Stimulated activated CD8-positive, alpha-beta memory T cell treated with anti-CD3 and anti-CD28 coated beads, Interleukin-4, amount 100 ng/mL, for 4 hours (primary cell): ENCODE measurements at places on chromosomes 3 and 15.

GRCh38 chr3:114714237-114714636 lies 420.4 kb downstream of the TIGIT start:
- DNase-seq, result no peak

DNA sequence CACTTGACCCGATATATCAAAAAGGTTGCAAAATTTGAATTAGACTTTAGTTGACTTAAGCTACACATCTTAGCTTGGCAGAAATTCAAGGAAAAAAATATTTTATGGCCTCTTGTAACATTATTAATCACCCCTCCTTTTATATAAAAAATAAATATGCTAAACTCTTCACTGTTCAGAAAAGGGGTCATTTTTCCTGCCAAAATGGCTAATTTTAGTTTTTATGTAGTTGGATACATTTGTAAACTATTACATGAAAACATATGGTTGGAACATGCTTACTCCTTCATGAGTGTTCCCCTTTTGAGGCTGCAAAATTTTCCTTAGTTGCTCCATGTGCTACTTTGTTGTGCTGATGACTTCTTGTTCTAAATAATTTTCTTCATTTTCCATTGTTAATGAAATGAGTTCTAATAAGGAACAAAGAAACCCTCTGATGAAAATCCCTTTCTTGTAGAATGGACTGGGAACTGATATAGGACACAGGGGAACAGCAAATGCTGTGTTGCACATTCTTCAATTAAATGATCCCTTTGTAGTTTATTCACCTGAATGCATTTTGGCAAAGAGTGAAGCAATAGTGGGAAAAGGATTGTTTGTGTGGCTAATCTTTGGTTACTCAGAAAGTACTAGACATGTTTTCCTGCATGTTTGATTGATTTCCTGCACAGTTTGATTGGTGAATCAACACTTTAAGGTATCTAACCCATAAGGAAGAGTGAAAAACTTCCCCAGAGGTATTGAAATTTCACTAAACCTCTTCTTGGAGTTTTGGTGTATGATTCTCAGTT lies 349.3 kb downstream of the TIGIT start:
- DNase-seq, result no peak

DNA sequence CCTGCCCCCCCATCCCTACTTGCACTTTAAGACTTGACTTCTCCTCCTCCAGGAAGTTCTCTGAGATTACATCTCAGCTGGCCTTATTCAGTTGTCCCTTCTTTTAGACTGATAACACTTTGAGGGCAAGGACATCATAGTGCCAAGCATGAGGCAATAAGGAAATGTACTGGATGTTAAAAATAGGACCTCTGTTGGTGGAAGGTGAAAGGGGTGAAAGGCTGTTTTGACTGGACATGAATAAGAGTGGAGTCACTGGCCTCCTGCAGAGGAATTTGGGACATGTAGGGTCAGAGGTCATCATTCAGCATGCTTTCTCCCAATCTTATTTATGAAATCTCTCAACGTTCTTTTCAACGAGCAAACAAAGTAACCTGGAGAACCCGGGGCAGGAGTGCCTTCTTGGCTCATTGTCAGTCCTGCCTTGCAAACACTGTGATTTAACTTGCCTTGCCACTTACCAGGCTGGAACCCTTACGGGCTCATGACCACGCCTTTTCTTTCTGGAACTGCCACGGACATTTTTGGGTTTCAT lies 38.6 kb downstream of the TRIM71 start:
- no peak for DNase-seq

DNA sequence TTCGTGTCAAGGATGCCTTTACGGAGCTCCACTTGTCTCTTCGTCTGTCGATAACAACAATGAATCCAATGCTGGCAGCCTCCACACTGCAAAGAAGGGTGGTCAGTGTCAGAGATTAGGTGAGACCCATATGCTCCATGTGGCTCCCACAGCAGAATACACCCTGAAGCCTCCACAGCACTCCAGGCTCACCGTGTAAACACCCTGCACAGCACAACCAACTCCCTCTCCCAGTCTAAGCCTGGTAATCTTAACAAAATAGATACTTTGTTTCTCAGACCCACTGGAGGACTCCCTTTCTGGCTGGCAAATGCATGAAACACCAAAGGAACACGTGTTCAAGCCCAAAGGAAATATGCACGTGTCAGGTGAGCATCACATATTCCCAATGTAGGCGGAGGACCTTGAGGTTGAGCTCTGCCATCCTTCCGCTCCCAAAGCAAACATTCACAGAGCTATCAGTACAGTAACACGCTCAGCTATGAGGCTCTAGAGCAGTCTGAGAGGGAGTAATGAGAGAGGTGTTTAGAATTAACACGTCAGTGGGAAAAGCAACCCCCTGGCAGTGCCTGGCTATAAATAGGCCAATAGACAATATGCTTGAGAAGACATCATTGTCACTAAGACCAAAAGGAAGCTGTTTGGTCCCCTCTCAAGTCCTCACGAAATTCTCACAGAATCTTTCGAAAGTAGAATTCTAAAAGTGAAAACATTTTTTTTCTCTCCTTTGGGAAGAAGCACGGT lies 86.7 kb downstream of the MCF2L2 start:
- DNase-seq, result no peak

- no peak for DNase-seq
These were observed 214.5 kb upstream of the IGF1R start for GRCh38 chr15:98433856-98434255.

DNA sequence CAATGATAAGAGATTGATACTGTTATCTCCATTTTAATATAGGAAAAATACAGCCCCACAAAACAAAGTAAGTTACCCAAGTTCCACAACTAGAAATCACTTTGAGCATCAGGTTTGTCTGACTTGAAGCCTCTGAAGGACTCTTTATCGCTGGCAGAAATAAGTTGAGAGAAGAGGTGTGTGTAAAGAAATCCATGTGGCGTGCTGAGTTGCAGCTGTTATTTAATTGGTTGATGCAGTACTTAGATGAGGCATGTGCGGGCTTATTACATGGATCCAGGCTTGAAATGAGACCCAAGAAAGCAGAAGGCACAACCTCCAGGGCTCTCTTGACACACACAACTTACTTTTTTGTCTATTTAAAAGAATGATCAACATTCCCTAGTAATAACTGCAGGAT lies 221.3 kb downstream of the PDZRN3 start:
- no peak for DNase-seq

DNA sequence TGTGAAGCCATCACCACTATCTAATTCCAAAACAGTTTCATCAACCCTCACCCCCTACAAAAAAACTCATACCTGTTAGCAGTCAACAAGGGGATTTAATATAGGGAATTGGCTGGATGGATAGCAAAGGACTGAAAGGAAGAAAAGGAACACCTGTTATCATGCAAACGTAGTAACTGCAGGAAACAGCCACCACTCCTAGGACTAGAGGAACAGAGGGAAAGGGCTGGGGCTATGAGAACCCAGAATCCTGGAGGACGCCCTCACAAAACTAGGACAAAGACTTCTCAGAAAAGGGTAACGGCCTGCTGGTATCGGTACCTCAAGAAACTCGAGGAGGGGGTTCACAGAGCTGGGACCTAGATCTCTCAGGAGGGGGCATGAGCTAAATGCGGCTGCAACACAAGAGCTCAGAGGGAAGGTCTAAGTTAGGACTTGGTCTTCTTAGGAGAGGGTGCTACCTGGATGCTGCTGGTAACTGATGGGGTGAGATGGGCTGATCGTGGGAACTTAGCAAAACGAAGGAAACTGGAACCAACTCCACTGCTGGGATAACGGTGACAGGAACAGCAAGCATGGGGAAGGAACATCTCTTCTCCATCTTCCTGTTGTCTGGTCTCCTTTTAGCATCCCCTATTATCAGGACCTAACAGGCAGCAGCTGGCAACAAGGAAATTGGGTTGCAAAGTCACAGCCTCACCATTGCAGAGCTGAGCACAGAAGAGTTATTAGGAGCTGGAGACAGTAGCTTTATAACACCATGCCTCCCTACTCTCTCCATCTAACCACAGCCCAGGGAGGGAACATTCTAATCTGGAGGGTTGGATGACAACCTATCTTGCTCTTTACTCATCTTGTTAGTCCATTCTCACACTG lies 147.7 kb downstream of the UACA start:
- DNase-seq, result no peak

DNA sequence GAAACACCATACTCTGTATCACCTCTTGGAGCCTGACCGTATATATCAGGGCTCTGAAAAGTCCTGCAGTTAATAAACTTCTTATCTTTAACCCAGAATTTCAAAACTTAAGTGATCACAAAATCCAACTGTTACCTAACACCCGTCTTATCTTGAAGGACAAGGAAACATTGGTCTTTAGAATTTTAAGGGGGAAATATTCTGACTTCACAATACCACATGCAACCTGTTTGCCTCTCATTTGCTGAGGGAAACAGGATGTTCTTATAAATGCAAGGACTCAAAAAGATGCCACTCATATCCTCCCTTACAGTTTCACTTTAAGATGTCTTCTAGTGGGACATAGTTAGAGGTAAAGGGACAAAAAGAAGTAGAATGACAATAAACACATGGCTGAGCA lies 67.9 kb downstream of the CRTC3 start:
- DNase-seq, result no peak

GRCh38 chr3:52872245-52872644 lies 25.1 kb downstream of the STIMATE start:
- no peak for DNase-seq

DNA sequence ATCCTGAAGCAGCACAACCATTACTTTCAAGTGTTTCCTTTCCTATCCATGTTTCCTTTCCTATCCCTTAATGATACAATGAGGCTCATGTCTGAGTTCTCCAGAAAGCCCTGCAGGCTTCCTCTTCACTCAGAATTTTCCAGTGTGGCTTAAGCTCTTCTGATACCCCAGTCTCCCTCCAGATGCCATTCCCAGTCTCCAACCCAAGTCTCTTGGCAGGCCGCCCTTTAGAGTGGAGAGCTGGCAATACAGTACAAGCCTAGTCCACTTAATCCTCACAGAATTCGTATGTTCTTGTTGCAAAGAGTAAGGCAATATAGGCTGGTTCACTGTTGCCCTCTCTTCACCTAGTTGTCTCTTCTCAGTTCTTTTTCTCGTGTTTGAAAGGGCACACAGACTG lies 503.9 kb upstream of the MDFIC2 start:
- DNase-seq, result no peak

- DNase-seq, result no peak
These were observed 63.9 kb downstream of the GLCE start for GRCh38 chr15:69224383-69224782.

DNA sequence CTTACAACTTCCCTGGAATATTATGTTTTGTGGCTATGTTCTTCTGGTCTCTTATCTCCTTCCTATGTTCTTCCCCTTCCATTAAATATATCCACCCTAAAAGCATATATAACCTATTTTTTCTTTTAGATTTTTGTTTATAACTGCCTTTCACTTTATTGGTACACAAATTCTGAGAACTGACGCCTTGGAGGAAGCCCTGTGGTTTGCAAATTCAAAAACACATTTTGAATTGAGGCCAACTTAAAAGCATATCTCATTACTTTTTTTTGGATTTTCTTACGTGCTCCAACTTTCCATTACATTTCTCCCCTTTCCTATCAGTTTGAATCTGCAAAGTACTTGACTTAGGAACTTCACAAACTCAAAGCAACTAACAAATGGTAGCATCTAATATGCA lies 15.3 kb upstream of the COLQ start:
- DNase-seq, result no peak

- DNase-seq, result no peak
These were observed 808 bp downstream of the ARRDC4 start for GRCh38 chr15:97961067-97961954.

DNA sequence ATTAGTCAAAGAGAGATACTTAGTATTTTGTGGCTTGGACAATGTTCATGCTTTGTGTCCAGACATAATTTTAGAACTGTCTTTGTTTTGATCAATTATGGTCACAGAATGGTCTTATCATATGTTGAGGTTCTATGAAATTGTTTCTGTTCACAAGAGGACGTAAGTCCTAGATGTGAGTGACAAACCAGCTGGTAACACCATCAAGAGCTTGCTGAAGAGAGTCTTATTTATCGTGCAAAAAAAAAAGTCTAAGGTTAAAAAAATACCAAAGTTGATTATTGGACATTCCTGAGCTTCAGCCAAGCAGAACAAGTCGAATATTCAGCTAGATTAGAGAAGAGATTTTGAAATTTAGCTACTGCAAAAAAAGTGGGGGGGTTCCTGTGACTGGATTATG lies 495.9 kb upstream of the NAALADL2 start:
- DNase-seq, result no peak
